ENCODE measurements at places on chromosomes 12 and 14. TPM values are rescaled to one million over a fixed set of nuclear protein-coding genes. Genes with fewer than 3 reads are reported as not detected.

DNA sequence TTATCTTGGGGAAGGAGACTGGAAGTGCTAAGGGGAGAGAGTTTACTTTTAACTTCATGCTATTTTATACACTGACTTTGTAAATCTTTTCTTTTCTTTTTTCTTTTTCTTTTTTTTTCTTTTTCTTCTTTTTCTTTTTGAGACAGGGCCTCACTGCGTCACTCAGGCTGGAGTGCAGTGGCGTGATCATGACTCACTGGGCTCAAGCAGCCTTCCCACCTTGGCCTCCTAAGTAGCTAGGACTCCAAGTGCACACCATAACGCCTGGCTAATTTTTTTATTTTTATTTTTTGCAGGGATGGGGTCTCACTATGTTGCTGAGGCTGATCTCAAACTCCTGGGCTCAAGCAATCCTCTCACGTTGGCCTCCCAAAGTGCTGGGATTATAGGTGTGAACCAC, 294.6 kb upstream of the PRICKLE1 start:
- no peak overlapping the region for H3K4me3 ChIP-seq
- no peaks in the 10 kb centered on the region for H3K4me1 ChIP-seq
- DNase-seq, result no peak
- no peaks in the 10 kb centered on the region for H3K27me3 ChIP-seq
- no peak overlapping the region for H3K27ac ChIP-seq
- H3K36me3 ChIP-seq, result no peaks in the 10 kb centered on the region

DNA sequence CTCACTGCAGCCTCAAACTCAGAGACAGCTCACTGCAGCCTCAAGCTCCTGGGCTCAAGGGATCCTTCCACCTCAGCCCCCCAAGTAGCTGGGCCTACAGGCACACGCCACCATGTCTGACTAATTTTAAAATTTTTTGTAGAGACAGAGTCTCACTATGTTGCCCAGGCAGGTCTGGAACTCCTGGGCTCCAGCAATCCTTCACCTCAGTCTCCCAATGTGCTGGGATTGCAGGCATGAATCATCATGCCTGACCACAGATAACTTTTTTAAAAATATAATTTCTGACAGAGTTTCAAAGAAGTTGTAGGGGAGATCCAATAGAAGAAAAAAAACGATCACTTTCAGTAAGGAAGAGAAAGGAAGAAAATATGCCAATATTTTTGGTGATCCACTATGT, 189.7 kb upstream of the CDKN3 start:
- H3K27ac ChIP-seq, result no peak overlapping the region
- H3K36me3 ChIP-seq, result no peaks in the 10 kb centered on the region
- H3K27me3 ChIP-seq, result no peaks in the 10 kb centered on the region
- no peak for DNase-seq

DNA sequence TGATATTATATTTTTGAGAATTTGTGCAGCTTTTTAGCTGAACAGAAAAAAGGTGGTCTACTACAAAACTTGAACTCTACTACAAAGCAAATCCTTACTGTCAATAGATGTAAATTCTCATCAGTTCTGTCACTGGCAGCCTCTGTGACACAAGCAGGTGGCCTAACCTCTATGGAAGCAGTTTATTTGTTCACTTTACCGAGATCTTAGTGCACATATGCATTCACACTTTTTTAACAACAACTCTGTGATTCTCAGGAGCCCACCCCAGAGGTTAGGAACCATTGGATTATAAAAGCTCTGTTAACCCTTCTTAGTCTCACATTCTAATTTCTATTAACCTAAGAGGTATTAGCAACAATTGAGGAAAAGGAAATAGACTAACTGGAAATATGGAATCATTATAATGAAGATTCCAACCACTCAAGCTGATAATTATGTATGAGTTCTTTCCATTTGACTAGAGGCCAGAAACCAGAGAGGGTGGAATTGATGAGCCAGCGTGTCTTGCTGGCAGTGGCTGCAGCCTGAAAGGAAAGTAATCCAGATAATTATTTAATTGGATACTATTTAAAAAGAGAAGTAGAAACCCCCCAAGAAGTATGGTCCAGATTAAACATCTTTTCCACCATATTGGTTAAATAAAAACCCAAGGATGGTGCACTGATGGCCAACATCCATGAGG, 451.1 kb downstream of the TMEM117 start:
- H3K27me3 ChIP-seq, result no peaks in the 10 kb centered on the region
- H3K4me3 ChIP-seq, result no peak overlapping the region
- H3K36me3 ChIP-seq, result no peaks in the 10 kb centered on the region

DNA sequence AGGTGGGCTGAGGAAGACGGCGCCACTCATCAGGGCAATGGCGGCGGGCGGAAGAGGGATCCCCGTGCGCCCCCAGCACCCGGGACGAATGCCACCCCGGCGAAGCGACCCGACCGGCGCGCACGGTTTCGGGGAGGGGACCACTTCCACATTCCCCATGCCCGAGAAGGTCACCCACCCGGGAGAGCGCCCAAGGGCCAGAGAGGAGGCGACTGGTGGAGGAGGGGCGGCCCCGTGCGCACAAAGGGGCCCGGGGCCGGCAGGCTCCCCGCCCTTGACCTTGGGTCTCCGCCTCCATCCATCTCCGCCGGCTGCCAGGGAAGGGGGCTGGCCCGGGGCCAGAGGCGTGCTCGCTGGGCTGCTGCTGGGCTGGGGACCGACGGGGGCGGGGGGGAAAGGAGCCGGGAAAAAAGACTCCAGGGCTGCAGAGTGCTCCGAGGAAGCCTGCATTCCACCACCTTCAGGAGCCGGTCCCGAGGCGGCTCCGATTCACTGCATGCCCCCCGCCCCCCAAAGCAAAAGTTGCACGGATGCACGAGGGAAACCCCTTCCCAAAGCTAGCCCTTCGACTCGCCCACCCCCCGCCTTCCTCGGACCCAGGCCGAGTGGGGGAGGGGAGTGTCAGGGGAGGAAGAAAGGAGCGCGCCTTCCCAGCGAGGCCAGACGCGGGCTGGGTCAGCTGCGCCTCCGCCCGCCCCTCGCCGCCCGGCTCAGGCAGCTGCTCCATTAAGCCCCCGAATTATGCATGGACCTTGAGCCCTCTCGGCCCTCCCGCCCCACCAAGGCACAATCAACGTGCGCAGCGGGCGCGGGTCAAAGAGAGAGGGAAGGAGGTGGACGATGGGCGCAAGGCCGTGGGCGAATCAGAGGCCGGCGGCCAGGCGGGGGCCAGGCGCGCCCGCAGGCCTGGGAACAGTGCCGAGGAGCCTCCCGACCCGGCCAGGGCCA, 26.2 kb downstream of the BCL11B start:
- H3K36me3 ChIP-seq, result no peaks in the 10 kb centered on the region
- H3K27ac ChIP-seq, result no peak overlapping the region
- H3K4me3 ChIP-seq, result no peak overlapping the region
- peaks cover 4% of the 10 kb centered on the region for H3K4me1 ChIP-seq
- no peak for DNase-seq
- H3K27me3 ChIP-seq, result peaks cover 6% of the 10 kb centered on the region

The SYNE3 gene
- total RNA-seq, result 11.6 TPM

The KRT74 gene
- total RNA-seq, result not detected
